GM12864 (cell line): ENCODE measurements at places on chromosomes 7 and 10.

GRCh38 chr10:123404357-123404756 lies 250.2 kb downstream of the BUB3 start:
- no peak for DNase-seq

DNA sequence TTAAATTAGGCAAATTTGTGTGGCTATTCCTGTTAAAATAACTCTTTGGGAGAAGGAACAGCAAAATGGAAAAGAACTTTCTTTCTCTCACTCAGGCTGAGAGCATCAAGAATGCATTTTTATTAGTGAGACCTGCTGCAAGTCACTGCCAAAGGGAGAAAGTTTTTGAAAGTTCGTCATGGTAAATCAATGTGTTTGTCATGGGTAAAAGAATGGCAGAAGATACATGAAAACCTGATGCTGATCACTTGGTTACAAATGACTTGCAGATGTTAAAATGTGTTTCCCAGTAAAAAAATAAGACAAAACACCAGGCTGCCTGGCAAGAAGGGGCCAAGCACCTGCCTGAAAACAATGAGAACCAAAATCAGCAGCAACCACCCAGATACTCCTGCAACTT lies 484.7 kb upstream of the NRP1 start:
- DNase-seq = no peak

DNA sequence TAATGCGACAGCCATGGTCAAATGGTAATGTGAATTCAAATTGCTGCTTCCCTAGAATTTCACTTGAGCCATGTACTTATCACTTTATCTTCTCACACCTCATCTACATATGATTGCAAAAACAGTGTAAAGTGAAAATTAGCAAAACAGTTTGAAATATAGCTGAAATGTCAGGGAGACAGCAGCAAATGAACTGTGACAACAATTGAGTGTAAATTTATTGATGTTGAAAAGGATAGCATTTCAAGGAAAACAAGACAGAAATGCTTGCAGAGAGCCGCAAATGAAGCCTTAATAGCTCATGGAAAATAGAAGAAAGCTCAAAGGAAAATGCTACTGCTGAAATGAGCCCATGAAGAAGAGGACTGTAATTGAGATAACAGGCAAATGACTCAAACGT lies 516.2 kb upstream of the POT1 start:
- no peak for DNase-seq

DNA sequence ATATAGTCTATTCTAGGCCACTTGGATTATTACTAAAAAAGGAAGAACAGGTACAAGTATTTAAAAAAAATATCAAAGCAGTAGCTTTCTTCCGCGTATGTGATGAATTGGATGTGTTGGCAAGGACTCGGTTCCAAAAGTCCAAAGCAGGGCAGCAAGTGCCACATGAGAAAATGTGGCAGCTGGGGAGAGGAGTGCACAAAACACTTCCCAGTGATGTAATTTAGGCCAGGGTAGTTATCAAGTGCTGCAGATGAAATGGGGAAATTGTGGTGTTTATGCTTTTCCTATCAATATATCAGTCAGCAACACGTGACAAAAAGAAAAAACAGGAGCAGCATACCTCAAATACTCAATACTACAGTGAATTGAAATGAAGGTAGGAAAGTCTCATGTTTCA lies 7.0 kb downstream of the RHOBTB1 start:
- DNase-seq = no peak

GRCh38 chr10:124655191-124656112 lies 88.7 kb downstream of the FAM53B start:
- DNase-seq = no peak

DNA sequence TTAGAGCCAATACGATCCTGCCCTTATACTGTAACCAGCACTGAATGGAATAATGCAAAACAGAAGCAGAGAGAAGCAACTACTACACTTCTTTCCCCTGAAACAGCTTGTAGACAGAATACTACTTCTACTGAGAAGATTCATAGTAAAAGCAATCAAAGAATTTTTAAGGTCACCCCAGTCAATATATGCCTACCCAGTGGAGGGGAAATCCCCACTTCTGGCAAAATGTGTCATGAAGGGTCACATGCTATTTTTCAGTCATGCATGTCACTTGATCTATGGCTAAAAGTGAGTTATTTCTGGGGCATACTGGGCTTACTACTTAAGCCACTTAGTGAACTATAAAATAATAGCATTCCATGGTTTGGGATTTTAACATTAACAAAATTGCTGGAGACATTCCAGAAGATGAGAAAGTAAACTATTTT lies 25.6 kb downstream of the IRF5 start:
- peak; percentile 57 for DNase-seq

DNA sequence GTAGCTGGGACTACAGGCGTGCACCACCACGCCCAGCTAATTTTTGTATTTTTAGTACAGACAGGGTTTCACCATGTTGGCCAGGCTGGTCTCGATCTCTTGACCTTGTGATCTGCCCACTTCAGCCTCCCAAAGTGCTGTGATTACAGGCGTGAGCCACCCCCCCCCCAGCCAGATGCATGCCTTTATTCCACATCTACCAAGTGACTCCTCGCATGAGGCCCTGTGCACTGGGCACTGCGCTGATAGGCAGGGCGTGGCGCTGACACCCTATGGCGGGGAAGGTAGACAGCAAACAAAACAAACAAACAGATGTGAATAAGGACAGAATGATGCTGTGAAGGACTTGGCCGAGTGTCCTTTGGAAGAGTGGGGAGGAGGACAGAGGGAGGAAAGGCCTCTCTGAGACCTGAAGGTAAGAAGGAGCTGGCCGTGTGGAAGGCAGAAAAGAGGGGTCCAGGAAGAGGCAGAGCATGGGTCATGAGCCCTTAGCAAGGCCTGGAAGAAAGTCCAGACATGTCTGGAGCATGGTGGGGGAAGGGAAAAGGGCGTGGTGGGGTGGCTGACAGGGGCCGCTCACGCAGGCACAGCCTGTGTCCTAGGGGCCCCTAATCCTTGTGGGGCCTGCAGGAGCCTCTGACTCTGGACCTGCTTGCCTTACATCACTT lies 47.5 kb upstream of the CACUL1 start:
- no peak for DNase-seq

DNA sequence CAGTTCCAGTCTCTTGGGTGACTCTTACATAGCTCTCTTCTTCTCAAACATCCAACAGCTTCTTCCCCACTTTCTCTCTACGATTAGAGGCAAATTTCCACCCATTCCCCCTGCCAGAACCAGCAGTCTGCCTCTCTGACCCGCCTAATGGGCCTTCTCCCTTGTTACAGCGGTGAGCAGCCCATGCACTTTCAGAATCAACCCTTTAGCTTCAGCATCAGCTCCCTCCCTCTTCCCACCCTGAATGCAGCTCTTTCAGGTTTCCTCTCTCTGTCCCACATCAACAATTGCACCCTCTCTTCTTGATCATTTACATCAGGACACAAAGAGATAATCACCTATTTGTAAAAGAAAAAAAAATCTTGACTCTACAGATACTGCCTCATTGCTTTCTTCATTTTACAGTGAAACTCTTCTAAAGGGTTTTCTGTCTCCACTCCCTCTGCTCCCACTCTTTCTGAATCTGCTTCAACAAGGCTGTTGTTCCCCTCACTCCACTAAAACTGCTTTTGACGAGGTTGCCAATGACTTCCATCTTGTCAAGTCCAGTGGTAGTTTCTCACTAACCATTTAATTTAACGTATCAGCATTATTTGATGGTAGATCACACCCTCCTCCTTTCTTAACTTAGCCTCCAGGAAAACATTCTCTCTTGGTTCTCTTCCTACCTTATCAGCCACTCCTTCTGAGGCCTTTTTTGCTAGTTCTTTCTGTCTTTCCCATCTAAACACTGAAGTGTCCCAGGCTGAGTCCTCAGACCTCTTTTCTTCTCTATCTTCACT lies 106.6 kb downstream of the NPY start:
- DNase-seq = no peak

DNA sequence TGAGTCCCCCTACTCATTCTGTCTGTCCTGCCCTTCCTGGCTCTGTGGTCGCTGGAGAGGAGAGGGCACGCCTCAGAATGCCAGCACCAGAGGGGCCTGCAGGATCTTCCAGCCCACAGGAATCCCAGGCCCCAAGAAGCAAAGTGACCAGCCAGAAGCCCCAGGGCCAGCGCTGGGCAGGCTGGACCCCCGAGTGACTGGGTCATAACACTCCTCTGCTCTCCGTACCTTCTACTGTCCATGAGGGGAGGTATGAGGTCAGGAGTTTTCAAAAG lies 102.6 kb upstream of the GPR26 start:
- DNase-seq = no peak

- DNase-seq = no peak
These were observed 12.5 kb downstream of the STAG3 start for GRCh38 chr7:100190048-100190711.

DNA sequence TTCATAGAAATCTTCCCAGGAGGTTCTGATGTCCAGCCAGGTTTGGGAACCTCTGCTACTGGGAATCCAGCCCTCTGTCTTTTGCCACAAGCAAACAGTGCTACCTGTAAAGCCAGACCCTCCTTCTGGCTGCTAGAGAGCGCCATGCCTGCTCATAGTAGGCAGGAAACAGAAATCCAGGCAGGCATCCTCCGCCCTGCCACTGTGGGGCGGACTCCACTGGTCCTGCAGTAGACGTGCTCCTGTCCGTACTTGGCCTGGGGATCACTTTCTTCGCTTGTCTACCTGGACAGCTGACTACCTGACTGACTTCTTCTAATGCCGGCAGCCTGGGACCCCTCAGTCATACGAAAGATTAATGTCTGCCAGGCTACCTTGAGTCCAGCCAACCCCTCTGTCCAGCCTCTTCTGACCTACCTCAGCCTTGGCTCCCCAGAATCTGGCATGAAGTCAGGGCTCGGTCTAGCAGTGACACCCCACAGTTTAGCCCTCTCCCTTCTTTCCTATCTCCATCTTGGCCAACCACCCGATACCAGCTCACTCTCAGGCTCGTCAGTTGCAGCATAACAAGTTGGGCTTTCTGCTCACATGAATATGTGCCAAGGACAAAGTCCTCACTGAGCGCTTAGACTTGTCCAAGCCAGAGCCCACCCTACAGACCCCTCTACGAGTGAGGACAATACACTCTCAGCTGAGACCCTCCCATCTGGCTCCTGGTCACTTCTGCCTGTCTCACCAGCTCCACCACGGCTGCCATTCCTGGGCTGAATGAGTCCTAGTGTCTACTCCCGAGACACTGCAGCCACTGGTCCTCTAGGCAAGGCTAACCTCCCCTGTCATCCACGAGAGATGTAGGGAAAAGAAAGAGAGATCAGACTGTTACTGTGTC lies 43.9 kb upstream of the OPALIN start:
- DNase-seq = no peak

DNA sequence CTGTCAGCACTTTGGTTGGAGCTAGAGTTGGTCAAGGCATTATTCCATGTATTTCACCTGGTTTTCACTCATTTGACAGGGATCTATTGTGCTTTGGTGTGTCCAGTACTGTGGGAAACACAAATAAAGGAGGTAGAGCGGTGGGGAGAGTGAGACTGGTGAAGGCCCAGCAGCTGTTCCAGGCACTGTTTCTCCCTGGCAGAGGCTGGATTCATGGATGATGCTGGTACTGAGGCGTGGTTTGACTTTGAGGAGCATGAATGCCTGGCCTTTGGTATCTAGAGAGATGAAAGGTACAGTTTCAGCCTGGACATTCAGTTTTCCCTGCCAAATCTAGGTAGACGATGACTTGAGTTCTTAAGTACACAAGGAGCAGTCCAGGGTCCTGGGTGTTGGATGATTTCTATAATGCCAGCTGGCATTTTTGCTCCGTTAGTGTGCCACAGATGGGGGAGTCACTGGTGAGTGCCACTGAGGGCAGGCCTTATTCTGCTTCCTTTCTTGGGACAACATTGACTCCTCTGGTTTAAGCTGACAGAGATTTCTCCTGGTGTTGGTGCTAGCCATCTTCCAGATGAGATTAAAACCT lies 162.2 kb upstream of the BMPER start:
- DNase-seq = no peak

GRCh38 chr7:7803715-7804178 lies 85.3 kb upstream of the RPA3 start:
- DNase-seq = no peak

DNA sequence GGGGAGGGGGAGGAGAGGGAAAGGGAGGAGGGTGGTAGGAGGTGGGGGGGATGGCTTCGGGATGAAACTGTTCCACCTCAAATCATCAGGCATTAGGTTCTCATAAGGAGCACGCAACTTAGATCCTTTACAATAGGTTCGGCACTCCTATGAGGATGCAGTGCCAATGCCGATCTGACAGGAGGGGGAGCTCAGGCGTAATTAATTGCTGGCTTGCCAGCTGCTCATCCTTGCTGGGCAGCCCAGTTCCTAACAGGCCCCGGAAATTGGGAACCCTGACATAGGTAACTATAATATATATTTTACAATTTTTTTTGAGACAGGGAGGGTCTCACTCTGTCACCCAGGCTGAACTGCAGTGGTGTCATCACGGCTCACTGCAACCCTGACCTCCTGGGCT lies 118.8 kb upstream of the SFMBT2 start:
- DNase-seq = no peak

DNA sequence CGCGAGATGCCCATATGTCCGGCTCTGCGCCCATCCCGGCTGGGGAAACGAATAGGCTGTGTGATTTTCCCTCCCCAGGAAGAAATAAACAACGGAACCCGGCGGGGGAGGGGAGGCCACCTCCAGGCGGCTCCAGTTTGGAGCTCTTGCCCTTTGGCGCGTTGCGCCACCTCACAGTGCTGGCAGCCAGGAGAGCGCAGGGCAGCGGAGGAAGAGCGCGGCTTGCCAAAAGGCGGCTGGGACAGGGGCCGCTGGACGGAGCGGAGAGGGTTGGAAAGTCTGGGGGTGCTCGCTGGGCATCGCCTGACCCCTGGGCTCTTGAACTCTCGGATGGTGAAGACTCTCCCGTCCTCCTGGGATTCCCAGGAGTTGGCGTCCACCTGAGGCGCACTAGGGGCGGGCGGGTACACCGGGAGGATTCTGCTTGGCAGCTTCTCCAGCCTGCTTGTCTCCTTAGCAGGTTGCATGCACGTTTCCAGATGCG lies 5.3 kb upstream of the NEUROG3 start:
- DNase-seq = no peak

DNA sequence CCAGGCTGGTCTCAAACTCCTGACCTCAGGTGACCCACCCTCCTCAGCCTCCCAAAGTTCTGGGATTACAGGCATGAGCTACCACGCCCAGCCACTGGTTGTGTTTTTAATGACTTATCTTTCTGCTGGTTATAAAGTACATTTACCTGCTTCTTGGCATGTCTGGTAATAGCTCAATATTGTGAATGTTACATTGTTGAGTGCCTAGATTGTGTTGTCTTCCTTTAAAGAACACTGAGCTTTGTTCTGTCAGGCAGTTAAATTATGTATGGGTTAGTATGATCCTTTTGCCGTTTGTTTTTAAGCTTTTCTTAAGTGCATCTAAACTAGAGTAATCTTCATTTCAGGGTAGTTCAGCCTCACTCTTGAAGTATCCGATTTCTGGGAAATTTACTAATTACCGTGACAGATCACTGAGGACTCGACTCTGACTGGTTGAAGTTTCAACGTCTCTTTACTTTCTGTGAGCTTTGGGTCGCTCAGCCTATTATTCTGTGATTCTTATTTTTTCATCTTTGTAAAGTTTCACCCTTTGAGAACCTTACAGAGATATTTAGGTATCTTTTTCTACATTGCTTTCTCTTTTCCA lies 617.4 kb downstream of the SORCS1 start:
- no peak for DNase-seq
